ENCODE measurements at places on chromosomes 6 and 20.
A peak's percentile ranks its signal among the peaks of the same experiment; 100 is the strongest.

DNA sequence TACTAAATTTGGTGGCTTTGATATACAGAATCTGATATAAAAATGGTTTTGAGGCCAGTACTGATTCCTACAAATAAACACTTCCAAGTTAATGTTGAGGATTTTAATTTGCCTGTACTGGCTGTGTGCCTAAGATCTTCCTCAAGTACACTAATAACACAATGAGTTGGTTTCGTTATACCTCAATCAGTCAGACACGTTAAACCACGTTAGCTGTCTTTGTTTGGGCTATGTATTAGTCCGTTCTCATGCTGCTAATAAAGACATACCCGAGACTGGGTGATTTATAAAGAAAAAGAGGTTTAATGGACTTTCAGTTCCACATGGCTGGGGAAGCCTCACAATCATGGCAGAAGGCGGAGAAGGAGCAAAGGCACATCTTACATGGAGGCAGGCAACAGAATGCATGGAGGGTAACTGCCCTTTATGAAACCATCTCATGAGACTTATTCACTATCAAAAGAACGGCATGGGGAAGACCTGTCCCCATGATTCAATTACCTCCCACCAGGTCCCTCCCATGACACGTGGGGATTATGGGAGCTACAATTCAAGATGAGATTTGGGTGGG is 46.2 kb downstream of the NT5E start:
- no peak for DNase-seq

GRCh38 chr6:168034537-168034936 is 37.1 kb downstream of the KIF25 start:
- DNase-seq, result peak; percentile 23

DNA sequence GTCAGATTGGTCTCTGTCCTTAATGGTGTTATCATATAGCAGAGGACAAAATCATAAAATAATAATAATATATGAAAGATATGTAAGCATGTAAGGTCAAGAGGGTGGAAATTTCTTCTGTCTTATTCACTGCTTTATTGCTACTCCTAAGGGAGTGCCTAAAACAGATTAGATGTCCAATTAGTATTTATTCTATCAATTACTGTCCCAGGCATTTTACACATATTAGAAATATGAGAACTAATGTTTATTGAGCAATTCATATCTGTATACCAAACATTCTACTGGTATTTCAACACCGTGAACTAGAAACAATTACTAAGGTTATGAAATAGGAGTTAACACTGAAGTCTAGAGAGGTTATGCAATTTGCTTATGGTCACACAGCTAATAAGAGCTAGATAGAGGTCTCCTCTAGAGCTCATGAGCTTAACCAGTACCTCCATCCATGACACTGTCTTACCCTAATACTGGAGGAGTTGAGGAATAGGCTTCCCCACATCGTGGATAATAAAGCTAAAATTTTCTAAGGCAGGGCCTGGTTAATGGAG is 302.3 kb downstream of the PLCB1 start:
- no peak for DNase-seq

DNA sequence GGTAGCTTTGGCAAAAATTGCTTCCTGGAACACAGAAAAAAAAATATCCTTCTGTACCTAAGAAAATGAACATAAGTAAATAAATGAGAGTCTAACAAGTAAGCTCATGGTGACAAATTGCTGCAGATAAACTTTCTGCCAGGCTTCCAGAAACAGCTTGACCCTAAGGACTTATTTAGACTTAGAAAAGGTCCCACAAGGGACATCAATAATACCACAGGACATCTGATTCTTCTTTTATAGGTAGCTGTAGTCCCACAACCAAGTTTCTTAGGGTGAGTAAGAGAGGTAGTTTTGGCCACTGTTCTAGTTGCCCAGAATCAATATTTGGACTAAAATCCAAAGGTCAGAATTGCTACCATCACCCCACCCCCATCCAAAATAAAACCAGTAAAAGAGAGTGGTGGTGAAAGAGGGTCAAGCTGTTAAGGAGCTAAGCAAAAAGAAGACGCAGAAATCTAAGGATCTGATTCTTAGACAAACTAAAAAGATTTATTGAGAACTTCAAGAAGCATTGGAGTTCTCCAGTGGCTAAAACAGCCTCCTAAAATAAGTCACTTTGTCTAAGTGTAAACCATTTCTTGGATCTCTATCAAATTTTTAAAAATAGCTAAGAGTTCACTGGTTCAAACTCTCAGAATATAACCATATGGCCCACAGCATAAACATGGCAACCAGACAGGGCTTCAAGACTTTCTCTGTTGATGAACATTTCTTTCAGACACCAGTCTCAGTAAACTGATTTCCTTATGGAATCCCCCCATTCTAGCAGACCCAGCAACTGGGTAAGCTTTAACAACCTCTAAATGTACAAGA is 180.6 kb downstream of the PTPRK start:
- no peak for DNase-seq
